ENCODE measurements at places on chromosomes 12 and 14.

- DNase-seq, result no peak
Measured at GRCh38 chr12:125065919-125066570, 810 bp downstream of the AACS start.

- DNase-seq, result no peak
Measured at GRCh38 chr12:7787574-7788293, 1.5 kb upstream of the NANOG start.

GRCh38 chr12:40581889-40582288, 110.3 kb upstream of the CNTN1 start:
- no peak for DNase-seq

- DNase-seq, result no peak
Measured at GRCh38 chr14:70190156-70190555, 1.4 kb upstream of the SLC8A3 start.

- DNase-seq, result no peak
Measured at GRCh38 chr14:62030387-62030786, 268.2 kb downstream of the SNAPC1 start.

GRCh38 chr14:29310757-29311156, 544.2 kb downstream of the FOXG1 start:
- no peak for DNase-seq

- no peak for DNase-seq
Measured at GRCh38 chr14:41749429-41749828, 142.8 kb downstream of the LRFN5 start.

- DNase-seq, result no peak
Measured at GRCh38 chr12:110252716-110253115, 28.3 kb upstream of the ATP2A2 start.

DNA sequence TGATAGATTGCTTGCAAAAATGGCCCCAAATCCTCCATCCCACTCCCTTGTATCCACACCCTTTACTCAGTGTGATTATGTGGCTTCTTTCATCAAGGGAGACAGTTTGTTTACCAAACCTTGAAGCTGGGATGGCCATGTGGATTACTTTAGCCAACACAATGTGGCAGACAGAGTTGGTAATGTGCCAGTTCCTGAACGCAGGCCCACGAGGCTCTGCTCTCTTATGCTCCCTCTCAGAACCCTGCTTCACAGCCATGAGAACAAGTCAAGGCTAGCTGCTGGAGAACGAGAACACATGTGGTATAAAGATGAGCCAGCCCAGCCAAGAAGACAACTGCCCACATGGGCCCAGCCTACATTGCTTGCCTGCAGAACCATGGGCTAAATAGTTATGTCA, 162.3 kb downstream of the NDUFA12 start:
- DNase-seq, result no peak

- no peak for DNase-seq
Measured at GRCh38 chr14:49623941-49624839, 3.6 kb downstream of the MGAT2 start.

- no peak for DNase-seq
Measured at GRCh38 chr14:66087231-66087630, 398.9 kb upstream of the CCDC196 start.

- no peak for DNase-seq
Measured at GRCh38 chr14:68851078-68851477, 58.2 kb upstream of the ZFP36L1 start.

DNA sequence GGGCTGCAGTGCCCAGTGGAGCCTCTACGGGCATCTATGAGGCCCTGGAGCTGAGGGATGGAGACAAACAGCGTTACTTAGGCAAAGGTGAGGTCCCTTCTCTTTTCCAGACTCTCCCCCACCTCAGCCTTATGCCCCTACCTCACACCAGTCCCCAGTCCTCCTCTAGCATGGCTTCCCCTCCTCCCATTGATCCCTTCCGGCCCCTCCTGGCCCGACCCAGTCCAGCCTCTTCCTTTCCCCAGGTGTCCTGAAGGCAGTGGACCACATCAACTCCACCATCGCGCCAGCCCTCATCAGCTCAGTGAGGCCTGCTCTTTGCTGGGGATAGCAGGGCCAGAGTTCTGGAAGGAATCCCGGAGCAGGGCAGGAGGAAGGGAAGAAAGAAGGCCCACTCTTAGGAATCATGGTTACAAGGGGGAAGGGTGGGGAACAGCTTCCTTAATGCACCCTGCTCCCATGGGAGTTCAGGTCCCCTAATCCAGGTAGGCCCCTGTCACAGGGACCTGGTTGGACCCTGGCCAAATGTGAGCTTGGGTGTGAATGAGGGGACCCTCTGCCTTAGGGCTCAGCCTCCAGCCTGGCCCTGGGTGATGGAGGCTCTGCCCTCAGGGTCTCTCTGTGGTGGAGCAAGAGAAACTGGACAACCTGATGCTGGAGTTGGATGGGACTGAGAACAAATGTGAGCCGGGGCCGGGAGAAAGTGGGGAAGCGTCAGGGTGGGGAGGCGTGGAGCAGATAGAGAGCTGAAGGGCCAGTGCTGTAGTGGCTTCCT, 2.2 kb downstream of the ENO2 start:
- no peak for DNase-seq

GRCh38 chr14:59463787-59464485, 1.2 kb downstream of the GPR135 start:
- DNase-seq, result peak; percentile 39

- no peak for DNase-seq
Measured at GRCh38 chr12:23756416-23756815, 193.1 kb downstream of the SOX5 start.

- no peak for DNase-seq
Measured at GRCh38 chr12:70849265-70849960, 71.1 kb downstream of the PTPRR start.
